ENCODE measurements at places on chromosomes 6 and 20.

DNA sequence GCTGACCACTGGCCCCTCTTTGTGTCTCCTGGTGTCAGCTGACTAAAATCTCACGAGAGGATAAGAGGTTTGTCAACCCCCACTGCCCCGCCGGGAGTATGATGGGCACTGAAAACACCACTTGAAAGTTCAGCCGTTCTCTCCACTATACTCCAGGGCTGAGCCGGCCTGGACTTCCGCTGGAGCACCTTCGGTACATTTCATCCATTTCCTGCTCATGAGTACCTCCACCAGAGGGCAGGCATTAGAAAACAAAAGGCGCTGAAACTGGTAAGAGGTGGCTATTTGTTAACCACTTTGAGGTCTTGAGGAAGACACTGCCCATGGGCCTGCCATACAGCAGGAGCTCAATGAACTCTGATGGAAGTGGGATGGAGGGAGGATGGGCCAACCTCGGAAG, 17.9 kb upstream of the ANKRD60 start:
- no peak for DNase-seq

GRCh38 chr6:87968435-87969278, 79.0 kb upstream of the SPACA1 start:
- DNase-seq = peak; percentile 8

GRCh38 chr20:24731312-24731711, 217.8 kb upstream of the CST7 start:
- DNase-seq = no peak

DNA sequence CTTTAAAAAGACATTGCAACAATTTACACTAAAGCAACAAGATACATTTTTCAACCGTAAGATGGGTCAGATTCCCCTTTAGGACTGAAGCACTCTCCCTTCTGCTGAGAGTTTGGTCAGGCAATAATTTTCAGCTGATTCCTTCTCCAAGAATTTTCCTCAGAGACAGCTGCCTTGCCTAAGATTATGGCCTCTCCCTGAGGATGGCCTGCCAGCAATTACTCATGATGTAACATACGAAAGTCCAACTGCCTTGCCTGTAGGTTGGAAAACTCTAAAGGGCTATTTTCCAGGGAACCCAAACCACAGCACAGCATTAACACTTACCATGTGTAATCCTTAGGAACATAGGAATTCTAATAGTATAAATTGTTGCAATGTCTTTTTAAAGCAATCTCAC, 229.1 kb upstream of the FLRT3 start:
- DNase-seq = no peak

DNA sequence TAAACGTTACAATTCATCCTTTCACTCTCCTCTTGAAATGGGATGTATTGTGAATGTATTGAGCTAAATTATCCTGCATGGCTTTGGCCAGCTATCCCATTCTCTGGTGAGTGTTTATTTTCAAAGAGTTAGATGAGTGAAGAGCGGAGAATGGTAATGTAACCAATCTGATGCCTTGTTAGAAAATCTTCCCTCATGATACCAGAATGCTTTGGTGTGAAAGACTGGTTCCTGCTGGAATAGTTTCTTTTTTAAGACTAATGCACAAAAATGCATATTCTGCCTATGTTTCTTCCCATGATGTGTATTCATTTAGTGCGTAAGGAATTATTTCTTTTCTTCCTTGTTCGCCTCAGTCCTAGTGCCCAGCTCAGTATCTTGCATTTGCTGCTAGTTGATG, 506.7 kb downstream of the PRKN start:
- no peak for DNase-seq

GRCh38 chr6:115363379-115363778, 697.3 kb downstream of the FRK start:
- DNase-seq = no peak

DNA sequence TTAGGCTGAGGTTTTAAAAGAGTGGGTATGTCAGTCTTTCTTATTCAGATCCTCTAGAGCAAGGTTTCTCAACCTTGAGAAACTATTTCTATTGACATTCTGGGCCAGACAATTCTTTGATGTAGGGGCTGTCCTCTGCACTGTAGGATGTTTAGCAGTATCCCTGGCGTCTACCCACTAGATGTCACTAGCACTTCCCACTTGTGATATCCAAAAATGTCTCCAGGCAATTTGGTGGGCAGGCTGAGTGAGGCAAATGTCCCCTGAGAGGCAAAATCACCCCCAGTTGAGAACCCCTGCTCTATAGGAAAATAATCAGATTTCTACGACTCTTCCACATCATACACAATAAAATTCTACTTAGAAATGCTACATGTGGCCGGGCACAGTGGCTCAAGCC, 7.7 kb upstream of the ZKSCAN8 start:
- peak; percentile 29 for DNase-seq

- no peak for DNase-seq
Measured at GRCh38 chr20:53937929-53938367, 132.4 kb downstream of the BCAS1 start.

GRCh38 chr6:168082860-168083513, 4.0 kb upstream of the FRMD1 start:
- DNase-seq = no peak

- DNase-seq = no peak
Measured at GRCh38 chr20:23117738-23118137, 31.6 kb upstream of the CD93 start.

DNA sequence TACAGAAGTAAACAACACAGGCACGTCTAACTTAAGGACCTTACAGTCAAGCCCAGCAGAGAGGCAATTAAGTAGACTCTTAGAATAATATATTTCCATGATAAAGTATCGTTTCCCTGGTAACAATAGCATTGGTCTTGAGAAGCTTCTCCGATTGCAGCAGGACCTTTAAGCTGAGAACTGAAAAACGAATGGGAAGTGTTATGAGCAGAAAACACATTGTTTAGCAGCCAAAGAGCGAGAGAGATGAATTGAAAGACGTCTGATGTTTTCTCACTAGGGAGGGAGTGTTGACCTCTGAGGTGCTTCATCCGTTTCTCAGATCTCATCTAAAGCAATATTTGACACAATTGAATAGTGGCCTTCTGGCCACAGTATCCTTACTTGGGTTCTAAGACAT, 855 bp downstream of the BYSL start:
- DNase-seq = no peak

GRCh38 chr6:168699631-168700295, 258.8 kb downstream of the SMOC2 start:
- DNase-seq = peak; percentile 79

- no peak for DNase-seq
Measured at GRCh38 chr6:17015551-17016381, 86.1 kb upstream of the STMND1 start.

DNA sequence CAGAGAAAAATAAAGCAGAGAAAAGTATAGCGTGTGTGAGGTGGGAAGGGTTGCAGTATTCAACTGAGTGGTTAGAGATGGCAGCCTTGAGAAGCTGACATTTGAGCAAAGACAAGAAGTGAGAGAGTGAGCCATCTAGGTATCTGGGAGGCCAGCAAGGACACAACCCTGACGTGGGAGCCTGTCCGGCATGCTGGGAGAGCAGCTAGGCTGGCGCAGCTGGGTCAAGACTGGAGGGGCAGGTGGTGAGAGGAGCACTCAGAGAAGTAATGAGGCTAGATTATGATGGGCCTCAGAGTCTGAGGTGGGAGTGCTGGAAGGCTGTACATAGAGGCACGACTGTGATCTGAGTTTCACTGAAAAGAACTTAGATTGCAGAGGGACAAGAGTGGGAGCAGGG, 12.9 kb downstream of the TTPAL start:
- no peak for DNase-seq

DNA sequence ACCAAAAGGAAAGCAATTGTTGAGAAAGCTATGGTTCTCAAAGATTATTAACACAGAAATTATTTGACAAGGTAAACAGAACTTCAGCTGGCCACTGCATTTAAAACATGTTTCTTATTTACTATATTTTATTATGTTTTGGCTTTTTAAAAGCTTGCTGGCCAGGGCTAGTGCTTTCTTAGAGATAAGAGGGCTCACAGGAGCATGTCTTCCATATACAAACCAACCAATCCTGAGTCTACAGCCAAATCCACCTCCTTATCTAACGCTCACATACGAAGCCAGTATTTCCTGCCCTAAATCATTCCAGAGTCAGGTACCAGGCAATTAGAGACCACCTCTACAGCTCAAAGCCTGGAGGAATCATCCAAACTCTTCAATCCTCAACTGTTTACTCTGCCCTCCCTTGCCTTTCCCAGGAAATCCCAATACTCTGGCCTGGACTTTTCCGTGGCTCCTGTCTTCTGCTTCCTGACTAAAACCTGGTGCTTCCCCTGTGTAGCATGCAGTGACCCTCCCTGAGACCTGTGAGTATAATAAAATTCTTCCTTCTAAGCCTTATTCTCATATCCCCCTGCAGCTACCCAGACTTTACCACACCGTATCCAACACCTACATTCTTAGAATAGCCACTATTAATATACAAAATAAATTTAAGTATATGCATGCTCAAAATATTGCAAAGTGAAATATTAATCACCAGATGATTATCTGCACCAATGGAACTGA, 33.2 kb downstream of the RANBP9 start:
- no peak for DNase-seq

DNA sequence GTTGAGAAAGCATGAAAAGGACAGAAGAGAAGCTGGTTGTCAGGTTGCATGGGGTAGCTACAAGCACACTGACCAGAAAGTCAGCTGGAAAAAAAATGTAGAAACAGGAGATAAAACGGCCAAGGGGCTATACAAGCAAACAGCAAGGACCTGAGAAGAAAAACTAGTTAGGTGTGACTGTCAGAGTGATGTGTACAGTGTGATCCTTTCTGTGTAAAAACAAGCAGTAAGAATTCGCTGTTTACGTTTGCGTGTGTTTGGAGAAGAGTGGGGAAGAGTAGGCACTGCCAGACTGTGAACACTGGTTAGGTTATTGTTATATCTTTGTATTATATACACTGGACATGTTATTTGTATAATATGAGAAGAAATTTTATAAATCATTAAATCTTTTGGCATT, 28.1 kb downstream of the PTPN1 start:
- DNase-seq = no peak

DNA sequence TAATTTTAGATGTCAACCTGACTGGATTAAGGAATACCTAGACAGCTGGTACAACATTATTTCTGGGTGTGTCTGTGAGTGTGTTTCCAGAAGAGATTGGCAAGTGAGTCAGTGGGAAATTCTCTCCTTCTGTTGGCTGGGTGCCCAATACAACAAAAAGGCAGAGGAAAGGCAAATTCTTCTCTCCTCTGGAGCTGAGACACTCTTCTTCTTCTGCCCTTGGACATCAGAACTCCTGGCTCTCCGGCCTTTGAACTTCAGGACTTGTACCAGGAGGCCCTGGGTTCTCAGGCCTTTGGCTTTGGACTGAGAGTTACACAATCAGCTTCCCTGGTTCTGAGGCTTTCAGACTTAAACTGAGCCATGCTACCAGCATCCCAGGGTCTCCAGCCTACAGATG, 7.8 kb upstream of the BTN3A1 start:
- DNase-seq = no peak

- no peak for DNase-seq
Measured at GRCh38 chr6:28743271-28743789, 180.5 kb downstream of the TRIM27 start.

- DNase-seq = no peak
Measured at GRCh38 chr20:64191002-64191401, 26.8 kb downstream of the MYT1 start.

- DNase-seq = no peak
Measured at GRCh38 chr6:98777762-98778161, 56.6 kb upstream of the POU3F2 start.

GRCh38 chr6:169798764-169799473, 47.5 kb downstream of the ERMARD start:
- DNase-seq = no peak

GRCh38 chr6:70547313-70547712, 19.4 kb upstream of the SDHAF4 start:
- DNase-seq = peak; percentile 50

DNA sequence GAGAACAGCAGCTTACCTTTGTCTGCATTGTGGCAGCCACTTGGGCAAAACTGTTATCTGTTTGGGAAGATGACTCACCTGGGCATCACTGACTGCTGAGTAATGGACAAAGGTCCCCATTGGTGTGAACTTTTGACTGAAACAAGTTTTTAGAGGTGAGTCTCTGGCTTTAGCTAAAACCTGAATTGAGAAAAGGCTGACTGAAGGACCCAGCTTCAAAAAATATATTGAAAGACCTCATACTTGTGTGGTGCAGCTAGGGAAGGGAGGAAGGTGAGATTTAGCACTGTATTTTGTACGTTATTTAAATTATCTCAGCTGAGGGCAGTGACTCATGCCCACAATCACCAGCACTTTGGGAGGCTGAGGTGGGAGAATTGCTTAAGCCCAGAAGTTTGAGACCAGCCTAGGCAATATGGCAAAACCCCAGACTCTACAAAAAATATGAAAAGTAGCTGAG, 4.5 kb upstream of the CITED2 start:
- DNase-seq = no peak

- no peak for DNase-seq
Measured at GRCh38 chr20:63765082-63765873, 25.7 kb downstream of the SLC2A4RG start.

GRCh38 chr6:157995458-157995857, 13.8 kb downstream of the SYNJ2 start:
- DNase-seq = peak; percentile 13

GRCh38 chr20:63432577-63433325, 39.7 kb downstream of the KCNQ2 start:
- DNase-seq = no peak

- no peak for DNase-seq
Measured at GRCh38 chr6:138692978-138693909, 80.3 kb upstream of the CCDC28A start.

- no peak for DNase-seq
Measured at GRCh38 chr20:18992418-18992817, 178.8 kb downstream of the SCP2D1 start.

DNA sequence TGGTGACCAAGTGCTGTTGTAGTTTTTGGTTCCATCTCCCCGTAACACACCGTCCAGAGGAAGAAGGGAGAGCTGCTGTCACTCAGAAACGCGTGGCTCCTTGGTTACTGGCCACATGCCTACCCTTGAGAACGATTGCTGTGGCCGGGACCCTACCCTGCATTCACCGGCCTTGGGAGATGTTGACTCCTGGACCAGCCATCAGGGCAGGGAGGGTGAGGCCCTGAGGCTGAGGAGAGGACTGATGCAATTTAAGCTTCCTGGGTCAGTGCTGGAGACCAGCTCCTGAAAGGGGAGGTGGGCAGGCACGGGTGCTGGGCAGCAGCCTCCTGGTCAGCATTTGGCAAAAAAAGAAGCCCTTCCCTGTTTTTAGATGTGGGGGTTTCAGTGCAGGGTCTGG, 31.5 kb downstream of the ERMARD start:
- DNase-seq = no peak

- no peak for DNase-seq
Measured at GRCh38 chr20:10105046-10105445, 70.3 kb downstream of the ANKEF1 start.

DNA sequence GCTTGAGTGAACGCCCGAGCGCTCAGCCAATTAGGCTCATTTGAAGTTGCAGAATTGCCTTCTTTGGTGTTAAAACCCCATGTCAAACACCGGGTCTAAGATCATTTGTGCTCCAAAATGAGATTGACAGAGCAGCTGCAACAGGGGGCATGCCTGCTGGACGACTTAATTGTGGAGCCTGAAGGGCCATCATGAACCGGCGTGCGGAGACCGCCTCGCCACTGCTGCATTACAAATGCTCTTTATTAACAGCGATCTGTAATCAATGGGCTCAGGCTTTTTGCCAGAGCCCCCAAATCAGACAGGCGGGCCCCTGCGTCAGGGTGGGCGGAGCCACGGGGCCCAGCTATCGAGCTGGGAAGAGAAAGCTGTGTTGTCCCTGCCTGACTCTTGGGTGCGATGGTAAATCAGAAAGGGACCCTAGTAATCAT, 183.2 kb downstream of the SIM1 start:
- DNase-seq = peak; percentile 8
